ENCODE measurements at places on chromosomes 1 and 21.
A peak's percentile ranks its signal among the peaks of the same experiment; 100 is the strongest.

GRCh38 chr21:35643176-35643575 lies 417.1 kb downstream of the SETD4 start:
- DNase-seq: no peak

DNA sequence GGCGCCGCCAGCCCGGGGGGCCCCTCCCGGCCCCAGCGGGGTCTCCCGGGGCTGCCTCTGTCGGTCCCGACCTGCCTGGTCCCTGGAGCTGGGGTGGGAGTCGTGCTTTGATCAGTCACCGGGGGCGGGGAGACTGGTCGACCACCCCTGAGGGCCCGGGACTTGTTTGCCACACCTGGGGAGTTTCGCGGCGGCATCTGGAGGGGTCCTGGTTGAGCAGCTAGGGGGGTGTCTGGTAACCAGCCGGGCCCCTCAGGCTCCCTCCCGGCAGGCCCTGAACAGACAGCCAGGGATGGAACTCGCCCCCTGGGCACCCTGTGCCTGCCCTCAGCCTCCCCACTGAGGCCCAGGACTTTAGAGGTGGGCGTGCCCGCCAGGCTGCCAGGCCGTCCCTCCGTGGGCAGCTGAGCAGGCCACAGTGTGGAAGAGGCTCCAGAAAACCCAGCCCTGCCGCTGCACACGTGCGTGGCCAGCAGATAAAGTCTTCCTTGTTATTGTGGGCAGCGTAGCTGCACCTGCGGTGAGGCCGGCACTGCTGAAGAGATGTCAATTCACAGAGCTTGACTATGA lies 13.3 kb upstream of the SAMD11 start:
- no peak for DNase-seq

DNA sequence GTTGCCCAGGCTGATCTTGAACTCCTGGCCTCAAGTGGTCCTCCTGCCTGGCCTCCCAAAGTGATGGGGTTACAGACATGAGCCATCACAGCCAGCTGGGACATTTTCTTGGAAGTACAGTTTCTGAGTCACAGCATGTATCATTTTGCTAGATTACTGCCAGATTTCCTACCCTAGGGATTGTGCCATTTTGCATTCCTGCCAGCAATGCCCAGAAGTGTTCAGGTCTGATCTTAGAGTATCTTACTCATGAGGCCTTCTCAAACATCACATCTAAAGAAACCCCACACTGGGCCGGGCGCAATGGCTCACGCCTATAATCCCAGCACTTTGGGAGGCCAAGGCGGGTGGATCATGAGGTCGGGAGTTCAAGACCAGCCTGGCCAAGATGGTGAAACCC lies 10.2 kb downstream of the BMP8A start:
- DNase-seq: no peak

GRCh38 chr1:173400387-173400995 lies 76.6 kb upstream of the PRDX6 start:
- DNase-seq: no peak

GRCh38 chr1:240572328-240572727 lies 39.6 kb downstream of the GREM2 start:
- DNase-seq: no peak

DNA sequence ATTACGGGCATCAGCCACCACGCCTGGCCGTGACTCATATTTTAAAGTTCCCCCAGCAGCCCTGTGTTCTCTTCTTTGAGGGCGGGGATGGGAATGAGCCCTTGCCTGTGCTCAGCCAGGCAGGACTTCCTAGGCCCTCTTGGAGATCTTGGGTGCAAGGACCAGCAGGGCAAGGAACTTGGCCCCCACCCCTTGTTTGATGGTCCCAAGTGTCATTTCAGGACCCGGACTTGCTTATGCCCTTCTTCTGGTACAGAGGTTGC lies 9.3 kb downstream of the RASSF5 start:
- DNase-seq: no peak

DNA sequence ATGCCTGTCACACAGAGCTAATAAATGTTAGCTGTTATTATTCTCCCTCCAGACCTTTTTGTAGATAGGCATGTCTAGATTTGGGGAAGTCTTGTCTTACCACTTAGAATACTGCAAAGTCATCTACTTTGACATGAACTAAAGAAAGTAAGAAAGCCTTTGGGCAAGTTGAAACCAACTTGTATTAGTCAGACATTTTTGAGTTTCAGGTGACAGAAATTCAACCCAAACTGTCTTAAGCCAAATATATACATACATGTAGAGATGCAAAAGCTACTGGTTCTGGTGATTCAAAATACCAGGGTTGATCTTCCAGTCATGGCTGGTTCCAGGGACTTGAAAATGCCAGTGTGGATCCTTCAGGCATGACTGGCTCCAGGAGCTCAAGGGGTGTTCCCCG lies 276.8 kb upstream of the TMEM51 start:
- DNase-seq: no peak

- no peak for DNase-seq
Observed at GRCh38 chr1:206729507-206729906, 41.1 kb upstream of the IL19 start.

DNA sequence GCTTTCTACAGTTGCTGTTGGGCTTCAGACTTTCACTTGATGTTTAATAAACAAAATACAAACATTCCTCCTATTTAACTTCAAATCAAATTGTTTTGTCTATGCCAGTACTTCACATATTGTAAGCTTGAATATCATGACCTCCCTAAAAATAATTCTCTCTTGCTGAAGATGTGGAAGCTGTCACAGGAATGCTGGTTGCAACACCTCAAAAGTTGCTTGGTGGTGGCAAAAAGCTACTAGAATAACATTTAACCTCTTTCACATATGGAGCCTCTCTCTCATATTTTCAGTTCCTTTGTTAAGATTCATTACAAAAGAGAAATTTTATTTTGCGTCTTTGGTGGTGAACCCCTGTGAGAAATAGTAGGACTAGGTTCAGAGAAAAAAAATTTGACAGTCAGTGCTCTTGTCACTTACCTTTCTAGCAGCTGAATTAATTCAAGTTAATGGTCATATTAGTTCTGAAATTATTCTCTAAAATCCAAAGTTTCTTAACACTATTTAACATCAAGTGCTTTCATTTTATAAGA lies 25.5 kb upstream of the F13B start:
- no peak for DNase-seq

DNA sequence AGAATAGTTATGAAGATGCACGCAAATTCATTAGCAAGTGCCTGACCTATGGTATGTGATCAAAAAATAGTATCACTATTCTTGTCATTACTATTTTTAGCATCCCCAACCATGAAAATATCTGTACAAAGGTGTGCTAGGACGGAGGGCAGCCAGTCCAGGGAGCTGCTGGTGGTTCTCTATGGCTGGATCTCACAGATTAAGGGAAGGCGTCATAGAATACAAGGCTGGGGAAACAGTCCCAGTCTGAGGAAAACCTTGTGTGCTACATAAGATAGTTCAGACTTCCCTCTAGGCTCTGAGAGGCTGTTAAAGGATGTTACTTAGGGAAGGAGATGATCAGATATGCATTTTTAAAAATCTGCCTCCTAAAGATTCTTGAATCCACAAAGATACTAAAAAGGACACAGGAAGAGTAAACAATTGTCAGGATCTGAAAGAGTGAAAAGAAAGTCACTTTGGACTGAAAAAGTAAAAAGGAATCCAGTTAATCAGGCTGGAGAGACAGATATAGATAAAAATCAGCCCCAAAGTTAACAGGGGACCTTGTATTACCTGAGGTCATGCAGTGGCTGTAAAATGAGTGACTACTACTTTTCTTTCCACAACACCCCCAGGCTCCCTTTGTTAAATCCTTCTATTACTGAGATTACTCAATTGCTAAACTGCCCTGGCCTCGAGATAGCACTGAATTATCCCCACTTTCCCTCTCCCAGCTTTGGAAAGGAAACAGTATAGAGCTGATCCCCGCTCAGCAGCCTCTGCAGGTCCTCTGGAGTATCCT lies 108.6 kb downstream of the MAB21L3 start:
- no peak for DNase-seq

DNA sequence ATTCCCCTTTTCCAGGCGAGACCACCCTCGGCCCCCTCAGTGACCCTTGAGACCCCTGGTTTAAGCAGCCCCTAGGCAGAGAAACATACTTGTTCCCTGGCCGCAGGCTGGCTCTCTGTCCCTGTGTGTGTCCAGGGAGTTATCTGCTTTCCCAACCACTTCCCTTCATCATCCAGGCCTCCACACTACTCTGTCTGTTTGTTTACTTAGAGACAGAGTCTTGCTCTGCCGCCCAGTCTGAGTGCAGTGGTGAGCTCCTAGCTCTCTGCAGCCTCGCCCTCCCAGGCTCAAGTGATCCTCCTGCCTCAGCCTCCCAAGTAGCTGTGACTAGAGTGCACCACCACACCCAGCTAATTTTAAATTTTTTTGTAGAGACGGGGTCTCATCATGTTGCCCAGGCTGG lies 5.8 kb upstream of the VWA1 start:
- no peak for DNase-seq

DNA sequence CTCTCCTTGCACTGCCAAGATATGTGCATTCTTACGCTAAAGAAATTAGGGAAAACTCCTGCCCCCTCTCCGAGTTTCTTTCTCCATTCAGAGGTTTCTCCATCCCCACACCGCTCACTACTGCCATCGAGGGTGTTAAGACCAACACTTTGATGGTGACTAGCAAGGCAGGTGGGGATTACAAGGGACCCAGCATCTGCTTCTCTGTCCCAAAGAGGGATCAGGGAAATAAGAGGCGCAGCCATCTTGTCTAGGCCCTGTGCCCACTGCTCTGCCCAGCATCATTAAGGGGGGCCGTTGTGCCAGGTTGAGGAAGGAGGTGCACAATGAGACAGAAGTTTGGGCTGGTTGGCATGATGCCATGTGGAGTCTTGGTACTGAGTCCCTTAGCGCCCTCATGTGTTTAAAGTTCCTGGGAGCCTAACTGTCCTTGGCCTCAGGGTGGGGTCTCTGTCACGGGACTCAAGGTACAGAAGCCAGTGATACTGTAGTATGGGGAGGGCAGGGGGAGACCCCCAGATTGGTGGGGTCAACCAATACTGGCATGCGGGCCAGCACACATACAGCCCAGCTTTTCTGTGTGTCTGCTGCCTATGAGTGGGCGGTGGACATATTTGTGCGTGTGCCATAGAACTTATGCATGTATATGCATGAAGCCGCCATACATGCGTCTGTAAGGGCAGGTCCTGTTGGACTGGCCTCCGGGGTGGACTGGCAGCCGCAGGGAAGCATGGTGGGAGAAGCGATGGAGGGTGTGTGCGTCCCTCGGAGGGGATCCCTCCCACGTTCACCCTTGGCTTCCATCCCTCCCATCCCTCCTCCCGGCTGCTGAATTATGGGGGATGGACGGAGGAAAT lies 5.5 kb downstream of the EFNA3 start:
- no peak for DNase-seq

GRCh38 chr1:27549807-27550408 lies 54.0 kb downstream of the AHDC1 start:
- DNase-seq: no peak

- no peak for DNase-seq
Observed at GRCh38 chr21:36839735-36840134, 126.7 kb downstream of the HLCS start.

DNA sequence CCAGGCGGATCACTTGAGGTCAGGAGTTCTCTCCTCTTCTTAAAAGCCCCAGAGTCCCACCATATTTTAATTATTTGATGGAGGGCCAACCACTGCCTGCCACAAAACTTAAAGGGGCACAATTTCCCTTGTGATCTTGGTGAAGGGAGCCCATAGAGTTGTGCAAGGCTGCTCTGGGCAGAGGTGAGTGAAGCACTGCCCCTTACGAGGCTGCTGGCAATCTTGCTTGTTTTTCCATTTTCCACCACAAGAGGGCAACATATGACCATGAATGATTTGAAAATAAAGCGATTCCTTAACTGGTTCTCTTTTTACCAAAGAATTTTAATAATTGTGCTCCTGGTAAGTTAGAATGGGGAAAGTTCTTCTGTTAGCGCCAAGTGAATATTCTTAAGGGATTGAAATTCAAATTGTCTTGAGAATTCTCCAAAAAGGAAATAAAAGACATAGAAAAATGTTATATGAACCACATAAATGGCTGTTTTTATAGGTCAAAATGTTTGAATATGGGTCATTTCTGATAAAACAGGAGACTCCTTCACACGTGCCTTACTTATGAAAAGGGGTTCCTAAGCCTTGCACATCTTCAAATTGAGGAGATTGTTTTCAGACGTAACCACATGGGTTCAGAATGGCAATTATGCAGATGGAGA lies 22.7 kb downstream of the PGM1 start:
- DNase-seq: no peak

GRCh38 chr1:45623972-45624371 lies at the start of gene CCDC17:
Gene CCDC17, minus strand, starts transcription at chr1:45624054. Its CDS starts 145 bp downstream, at chr1:45623909.
- no peak for DNase-seq

GRCh38 chr1:26283279-26283853 lies 3.5 kb downstream of the SH3BGRL3 start:
- no peak for DNase-seq

GRCh38 chr1:162571696-162572095 lies 10.2 kb downstream of the UAP1 start:
- peak; percentile 60 for DNase-seq

- no peak for DNase-seq
Observed at GRCh38 chr1:201565771-201566528, 27.0 kb downstream of the NAV1 start.

GRCh38 chr21:29096218-29097015 lies 23.0 kb upstream of the CCT8 start:
- DNase-seq: no peak

GRCh38 chr1:227777156-227777555 lies 38.3 kb upstream of the PRSS38 start:
- DNase-seq: no peak

DNA sequence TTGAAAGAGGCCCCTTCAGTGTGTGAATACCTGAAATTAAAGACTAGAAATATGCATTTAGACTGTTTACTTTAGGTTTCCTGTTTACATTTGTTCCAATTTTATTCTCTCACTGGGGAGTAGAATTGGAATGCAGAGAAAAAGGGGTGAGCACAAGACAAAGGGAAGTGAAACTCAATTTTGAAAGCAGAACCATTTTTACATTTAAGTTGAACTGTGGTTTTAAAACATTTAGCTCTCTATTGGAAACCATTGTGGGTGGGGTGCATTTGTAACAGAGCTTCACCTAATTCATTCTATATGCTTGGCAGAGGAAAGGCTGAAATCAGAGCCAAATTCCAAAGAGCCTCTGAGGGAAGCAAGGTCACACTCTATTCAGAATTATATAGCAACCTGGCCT lies 235.3 kb upstream of the C1orf105 start:
- DNase-seq: no peak

All from NCI-H1436 treated with DMSO at 0.1 percent for 48 hours (cell line).